Fibroblast of villous mesenchyme (primary cell): ENCODE measurements at places on chromosomes 1 and 21. TPM values are rescaled to one million over a fixed set of nuclear protein-coding genes. Genes with fewer than 3 reads are reported as not detected.
A peak's percentile ranks its signal among the peaks of the same experiment; 100 is the strongest.

Gene LDLRAP1
- 18.4 and 24.6 TPM in 2 replicates for total RNA-seq

Gene ISG15
- total RNA-seq, result 132 and 137 TPM in 2 replicates

Gene PADI2
- total RNA-seq, result under 0.01 and 0.43 TPM in 2 replicates

Gene SLAMF7
- total RNA-seq, result not detected in 2 replicates

Gene ARL8A
- total RNA-seq, result 18.7 and 28.5 TPM in 2 replicates

- DNase-seq, result no peak
Observed at GRCh38 chr1:110686188-110686587, 11.4 kb upstream of the KCNA3 start.

DNA sequence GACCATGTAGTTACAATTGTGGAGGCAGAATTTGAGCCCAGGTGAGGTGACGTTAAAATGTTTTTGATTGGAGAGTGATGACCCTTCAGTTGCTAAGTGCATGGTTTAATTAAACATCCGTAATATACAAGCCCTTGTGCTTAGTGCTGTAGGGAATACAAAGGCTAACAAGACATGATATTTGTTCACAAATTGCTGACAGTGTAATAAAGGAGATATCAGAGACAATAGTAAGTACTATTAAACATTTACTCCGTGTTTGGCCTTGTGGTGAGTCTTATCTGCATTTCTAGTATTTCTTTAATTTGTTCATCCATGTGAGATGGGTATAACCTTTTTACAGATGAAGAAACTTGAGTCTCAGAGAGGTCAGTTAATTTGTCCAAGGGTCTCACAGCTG is 37.9 kb downstream of the RLF start:
- no peak for DNase-seq

DNA sequence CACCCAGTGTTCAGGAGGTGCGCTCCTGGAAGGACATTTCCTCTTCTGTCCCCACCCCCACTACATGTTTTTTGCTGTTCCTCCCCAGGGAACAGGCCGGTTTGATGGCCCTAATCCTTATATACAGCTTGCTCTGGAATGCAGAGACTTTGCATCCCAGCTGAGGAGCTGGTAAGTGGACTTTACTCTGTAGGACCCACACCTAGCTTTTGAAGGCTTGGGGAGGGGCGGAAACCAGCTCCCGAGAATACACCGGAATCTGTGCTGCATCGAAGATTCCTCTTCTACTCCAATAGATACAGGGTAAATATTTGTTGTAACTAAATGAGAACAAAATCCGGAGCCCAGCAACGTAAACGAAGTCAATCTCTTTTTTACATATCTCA is 1.2 kb upstream of the CGN start:
- no peak for DNase-seq

DNA sequence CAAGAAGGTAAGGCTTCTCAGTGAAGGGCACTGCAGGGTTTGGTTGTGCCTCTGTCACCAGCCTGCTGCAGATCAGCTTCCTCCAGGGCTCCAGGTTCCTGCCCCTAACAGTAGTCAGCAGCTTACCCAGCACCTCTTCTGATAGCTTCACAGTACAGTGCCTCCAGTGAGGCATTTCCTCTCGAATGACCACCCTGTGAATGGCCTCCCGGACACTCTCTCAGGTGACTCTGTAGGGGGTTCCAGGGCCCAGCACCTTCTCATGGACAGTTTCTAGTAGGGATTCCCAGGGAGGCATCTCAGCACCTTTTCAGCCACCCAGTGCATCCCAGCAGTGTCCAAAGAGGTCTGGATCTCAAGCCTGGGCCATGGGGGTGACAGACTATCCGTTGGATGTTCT is 28.4 kb downstream of the USP48 start:
- DNase-seq, result no peak

DNA sequence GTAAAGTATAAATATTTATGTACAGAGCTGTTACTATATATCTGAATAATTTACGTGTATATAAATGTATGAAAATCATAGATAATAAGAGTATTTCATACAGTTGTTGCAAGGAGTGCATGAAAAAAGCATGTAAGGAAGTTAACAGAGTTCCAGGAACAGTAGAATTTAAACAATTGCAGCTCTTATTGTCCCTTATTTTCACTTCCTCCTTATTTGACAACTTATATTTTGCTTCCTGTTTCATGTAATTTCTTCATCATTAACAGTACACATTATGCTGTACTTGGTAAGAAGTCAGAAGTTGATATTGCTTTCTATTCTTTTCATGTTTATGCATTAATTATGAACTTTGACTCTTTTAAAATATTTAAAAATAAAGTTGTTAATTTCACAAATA is 681.5 kb downstream of the LRRIQ3 start:
- no peak for DNase-seq

DNA sequence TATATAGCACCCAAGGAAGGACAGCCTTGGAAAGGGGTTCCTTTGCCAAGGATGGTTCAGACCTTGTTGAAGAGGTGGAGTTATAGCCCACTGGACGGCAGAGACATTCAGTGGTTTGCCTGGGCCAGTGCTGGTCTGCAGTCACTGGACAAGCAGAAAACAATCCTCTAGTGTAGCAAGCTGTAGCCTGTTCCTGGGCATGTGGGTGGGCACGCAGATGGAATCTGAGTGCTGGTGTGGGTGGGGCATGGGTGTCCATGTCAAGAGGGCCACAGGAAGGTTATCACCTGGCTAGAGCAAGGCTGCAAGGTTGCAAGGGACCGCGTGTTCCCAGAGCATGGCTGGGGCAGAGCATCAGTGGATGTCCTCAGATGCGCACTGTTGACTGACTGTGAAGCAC is 244.7 kb downstream of the PTPRU start:
- DNase-seq, result no peak

- DNase-seq, result no peak
Observed at GRCh38 chr1:154290921-154291320, 18.5 kb downstream of the HAX1 start.

- DNase-seq, result no peak
Observed at GRCh38 chr1:156811168-156811567, 5.5 kb downstream of the SH2D2A start.

DNA sequence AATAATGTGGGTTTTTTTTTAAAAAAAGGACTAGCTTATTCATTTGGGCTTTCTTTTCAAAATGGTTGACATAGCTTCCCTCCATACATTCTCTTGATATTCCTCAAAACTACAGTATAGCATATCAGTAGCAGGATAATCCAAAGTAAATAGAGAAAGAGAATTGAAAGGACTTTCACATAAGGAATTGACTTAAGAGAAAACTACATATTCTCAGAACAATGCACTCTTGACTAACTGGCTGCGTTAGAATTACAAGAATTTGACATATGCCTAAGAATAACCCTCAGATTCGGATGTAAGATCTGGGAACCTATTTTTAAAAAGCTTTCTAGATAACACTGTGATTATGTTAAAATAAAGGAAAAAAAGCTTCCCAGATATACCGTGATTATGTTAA is 3.1 kb downstream of the PRKAB2 start:
- no peak for DNase-seq

DNA sequence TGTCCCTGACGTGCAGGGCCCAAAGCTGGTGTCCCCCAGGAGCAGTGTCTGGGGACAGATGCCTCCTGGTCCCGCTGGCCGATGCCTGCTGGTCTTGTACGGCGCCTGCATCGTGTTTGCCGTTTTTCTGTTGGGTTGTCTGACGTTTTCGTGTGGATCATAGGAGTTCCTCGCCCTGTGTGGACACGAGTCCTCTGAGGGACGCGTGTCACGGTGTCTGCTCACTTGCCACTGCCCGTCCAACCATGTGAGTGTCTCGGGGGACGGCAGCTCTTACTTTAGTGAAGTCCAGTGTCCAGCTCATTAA is 7.4 kb downstream of the MIB2 start:
- no peak for DNase-seq

- no peak for DNase-seq
Observed at GRCh38 chr1:26767714-26768113, 20.0 kb upstream of the PIGV start.

GRCh38 chr1:227946624-227947385 is 927 bp downstream of the WNT9A start:
- DNase-seq, result peak; percentile 61

DNA sequence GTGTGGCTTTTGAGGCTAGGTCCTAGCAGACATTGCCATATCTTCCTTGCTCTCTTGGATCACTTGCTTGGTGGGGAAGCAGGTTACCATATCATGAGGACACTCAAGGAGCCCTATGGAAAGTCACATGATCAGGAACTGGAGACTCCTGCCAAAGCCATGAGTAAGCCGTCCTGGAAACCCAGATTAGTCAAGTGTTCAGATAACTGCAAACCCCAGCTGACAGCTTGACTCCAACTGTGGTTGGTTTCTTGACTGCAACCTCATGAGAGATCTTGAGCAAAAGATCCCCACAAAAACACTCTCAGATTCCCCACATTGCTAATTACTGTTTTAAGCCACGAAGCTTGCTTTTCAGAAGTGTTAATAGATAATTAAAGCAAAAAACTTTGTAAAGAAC is 58.6 kb downstream of the CACNA1E start:
- no peak for DNase-seq

GRCh38 chr1:45569571-45569961 is 14.3 kb upstream of the NASP start:
- DNase-seq, result no peak

DNA sequence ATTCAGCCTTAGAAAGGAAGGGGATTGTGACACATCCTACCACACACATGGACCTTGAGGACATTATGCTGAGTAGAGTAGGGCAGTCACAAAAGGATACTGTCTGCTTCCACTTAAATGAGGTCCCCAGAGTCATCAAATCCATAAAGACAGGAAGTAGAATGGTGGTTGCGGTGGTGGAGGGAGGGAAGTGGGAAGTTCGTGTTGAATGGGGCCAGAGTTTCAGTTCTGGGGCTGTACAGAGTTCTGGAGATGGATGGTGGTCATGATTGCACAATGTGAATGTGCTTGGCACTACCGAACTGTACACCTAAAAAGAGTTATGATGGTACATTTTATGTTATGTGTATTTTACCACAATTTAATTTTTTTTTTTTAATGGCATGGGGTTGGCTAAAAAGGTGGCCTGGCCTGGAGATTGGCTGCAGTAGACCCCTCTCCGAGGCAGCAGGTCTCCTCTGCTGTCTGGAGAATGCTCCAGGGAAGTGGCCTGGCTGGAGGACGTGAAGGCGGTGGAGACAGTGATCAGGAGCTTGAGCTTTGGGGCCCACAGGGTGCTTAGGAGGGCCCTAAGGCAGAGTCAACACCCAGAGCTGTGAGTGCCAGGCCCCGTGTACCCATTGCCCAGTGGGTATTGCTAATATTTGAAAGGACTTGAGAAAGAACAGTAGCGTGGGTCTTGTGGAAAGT is 30.4 kb downstream of the IFNGR2 start:
- DNase-seq, result no peak

GRCh38 chr1:88612292-88612691 is 71.8 kb upstream of the PKN2 start:
- no peak for DNase-seq

DNA sequence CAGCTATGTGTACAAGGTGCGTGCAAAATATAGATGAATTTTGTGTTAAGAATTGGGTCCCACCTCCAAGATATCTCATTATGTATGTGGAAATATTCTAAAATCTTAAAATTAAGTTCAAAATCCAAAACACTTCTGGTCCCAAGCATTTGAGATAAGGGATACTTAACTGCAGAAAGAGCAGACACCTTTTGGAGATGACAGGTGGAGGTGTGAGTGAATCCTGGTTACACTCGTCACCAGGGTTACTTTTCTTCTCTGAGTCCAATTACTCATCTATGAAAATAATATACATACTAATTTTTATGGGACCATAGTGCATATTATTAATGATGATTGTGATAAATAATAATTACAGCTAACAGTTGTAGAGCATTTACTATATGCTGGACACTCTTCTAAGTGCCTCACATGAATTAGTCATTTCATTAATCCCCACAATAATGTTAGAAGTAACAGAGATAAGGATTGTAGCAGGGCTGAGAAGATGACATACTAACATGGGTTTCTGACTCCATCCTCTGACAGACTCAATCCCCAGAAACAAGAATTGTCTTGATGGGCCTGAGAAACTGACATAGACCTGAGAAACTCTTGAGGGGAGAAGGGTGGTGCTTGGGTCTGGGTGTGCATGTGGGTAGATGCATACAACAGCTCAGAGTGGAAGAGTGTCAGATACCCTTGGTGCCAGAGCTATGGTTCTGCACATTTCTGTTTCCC is 8.3 kb upstream of the FASLG start:
- DNase-seq, result peak; percentile 35

DNA sequence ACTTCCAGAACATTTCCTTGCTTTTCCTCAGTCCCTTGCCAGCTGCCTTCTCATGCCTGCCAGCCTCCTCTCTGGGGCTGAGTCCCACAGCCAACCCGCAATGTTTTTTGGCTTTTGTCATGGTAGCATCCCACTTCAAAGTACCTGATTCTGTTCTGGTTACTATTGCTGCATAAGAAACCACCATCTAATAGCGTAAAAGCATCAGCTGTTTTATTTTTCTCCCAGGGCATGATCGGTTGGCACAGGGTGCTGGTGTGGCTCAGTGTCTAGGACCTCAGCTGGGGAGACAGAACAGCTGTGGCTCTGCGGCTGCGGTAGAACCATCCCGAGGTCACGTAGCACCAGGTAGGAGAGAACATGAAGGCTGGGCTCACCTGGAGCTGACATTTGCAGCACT is 8.9 kb upstream of the PRMT2 start:
- DNase-seq, result no peak

DNA sequence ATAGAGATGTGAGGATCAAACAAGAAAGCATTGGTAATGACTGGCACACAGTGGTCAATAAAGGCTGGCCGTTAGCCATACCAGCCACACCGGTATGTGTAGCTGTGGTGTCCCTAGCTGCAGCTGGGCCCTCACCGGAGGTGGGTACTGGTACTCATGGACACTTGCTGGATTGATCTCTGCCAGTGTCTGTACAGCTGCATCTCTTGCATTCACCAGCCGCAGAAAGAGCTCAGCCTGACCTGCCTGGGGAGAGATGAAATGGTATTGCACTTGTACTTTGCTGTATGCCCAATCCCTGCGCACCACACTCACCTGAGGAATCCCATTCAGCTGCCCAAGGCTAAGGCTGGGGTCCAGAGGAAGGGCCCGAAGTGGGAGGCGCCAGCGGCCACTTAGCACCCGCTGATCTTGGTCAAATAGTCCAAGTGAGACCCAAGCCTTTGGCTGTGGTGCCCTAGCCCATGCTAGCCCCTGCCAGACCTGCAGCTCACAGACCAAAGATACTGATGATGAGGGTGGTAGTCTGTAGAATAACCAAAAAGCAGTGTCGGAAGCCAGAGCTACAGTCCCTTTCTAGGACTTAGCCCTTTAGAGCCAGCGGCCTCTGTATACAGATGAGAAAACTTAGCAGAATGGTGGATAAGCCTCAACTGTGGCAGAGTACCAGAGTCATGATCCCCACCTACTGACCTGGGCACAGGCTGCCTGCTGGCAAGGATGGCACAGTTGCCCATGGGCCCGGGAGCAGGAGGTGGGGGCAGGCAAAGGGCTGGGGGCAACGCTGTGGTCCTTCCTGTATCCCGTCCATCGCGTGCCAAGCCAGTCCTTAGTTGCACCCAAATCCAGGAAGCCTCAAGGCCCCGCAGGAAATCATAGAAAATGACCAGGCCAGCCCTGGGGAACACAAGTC is 3.0 kb downstream of the CCDC17 start:
- no peak for DNase-seq
